IPS DF 19.7 (cell line): ENCODE measurements at places on chromosomes 6 and 20.

DNA sequence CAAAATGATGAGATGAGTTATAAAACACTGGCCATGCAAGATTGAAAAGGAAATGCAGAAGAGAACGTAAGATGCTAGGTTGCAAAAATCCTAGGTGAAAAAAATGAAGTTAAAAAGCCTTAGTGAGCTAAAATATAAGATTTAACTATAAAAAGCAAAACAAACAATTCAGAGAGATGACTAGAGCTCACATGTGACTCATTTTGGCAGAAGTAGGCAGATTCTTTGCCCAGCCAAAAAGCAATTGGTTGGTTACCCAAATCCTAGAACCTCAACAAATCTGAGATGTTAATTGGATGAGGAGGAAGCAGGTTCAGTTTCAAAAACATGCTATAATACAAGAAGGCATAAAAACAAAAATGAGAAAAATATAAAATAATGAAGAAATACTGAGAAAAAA is 249.1 kb downstream of the OGFRL1 start:
- DNase-seq = no peak

- DNase-seq = no peak
Observed at GRCh38 chr20:4490606-4491280, 231.0 kb upstream of the PRND start.

- no peak for DNase-seq
Observed at GRCh38 chr6:5976811-5977210, 29.9 kb downstream of the NRN1 start.

GRCh38 chr6:25342802-25343201 is 63.6 kb downstream of the CARMIL1 start:
- no peak for DNase-seq
